GM06990 (cell line): ENCODE measurements at places on chromosomes 7 and 10.

DNA sequence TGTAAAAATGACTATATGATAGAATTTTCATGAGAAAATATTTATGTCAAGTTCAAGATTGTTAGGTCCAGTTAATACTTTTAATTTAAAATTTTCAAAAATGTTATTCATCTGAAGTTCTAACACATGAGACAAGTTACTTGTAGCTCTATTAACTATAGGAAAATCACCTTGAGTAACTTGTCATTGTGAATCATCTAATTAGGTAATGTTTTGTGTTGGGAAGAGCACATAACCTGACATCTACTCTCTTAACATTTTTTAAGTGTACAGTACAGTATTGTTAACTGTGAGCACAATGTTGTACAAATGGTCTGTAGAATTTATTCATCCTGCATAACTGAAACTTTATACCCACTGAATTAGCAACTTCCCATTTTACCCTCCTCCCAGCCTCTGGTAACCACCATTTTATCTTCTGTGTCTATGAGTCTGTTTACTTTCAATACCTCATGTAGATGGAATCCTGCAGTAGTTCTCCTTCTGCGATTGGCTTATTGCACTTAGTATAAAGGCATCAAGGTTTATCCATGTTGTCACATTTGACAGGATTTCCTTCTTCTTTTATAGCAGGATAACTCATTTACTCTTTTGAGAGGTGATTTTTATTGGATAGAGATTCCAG lies 54.6 kb downstream of the ARL4A start:
- no peak for DNase-seq

- DNase-seq = no peak
These were observed 46.1 kb downstream of the SEPTIN7 start for GRCh38 chr7:35846816-35847412.

GRCh38 chr7:27210441-27211083 lies 10.7 kb upstream of the HOXA13 start:
- DNase-seq = no peak

GRCh38 chr7:11302121-11302520 lies 328.4 kb downstream of the PHF14 start:
- DNase-seq = no peak

- DNase-seq = no peak
These were observed 20.2 kb upstream of the FOXK1 start for GRCh38 chr7:4661871-4662270.

DNA sequence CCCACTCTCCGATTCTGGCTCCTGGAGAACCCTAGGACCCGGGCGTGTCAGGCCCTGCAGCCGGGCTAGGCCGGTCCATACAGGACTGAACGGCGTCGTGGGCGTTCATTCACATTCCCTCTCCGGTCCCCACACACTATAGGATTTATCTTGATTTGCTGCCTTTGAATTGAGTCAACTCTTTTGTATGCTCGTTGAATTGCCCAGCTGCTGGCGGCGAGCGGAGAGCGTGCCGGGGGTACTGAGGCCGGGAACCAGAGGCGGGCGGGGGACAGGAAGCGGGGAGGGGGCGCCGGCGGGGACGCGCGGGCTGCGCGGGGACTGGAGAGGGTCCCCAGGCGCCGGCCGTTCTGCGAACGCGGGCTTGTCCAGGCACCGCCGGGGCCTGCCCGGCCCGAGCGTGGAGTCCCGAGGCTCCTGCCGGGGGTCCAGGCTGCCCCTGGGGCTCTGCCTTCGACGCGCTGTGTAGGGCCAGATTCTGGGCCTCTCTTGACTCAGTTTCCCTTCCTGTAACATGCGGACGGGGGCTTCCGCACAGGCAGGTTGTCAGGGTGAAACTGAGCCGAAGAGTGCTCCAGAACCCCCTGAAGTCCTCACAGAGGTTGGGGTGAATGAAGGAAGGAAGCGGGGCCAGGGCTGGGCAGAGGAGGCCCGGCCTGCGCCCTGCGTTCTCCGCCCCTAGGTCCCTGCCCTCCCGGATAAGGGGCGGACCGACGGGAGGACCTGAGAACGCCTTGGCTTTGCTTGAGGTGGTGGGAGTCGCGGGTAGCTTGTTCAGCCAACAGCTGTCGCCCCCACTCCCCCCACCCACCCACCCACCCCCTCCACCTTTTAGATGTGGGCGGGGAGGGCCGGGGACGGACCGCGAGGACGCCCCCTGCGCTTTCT lies 769 bp upstream of the ELFN1 start:
- no peak for DNase-seq

- no peak for DNase-seq
These were observed 139.8 kb upstream of the AOAH start for GRCh38 chr7:36863901-36864701.

DNA sequence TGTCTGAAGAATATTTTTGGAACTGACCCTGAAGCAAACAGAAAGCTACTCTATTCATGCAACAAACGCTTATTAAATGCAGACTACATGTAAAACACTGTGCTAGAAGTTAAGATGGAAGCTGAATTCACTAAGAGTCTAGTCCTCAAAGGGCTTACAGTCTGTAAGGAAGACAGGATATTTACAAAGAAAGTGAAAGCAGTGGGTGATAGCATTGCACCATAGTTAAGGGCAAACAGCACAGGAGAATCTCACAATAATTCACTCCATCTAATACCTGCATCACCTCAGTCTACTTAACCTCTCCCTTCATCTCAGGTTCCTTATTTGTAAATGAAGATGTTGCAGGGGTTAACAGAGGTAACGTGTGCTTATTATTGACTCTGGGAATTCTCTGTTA lies 360.0 kb upstream of the AOAH start:
- no peak for DNase-seq

DNA sequence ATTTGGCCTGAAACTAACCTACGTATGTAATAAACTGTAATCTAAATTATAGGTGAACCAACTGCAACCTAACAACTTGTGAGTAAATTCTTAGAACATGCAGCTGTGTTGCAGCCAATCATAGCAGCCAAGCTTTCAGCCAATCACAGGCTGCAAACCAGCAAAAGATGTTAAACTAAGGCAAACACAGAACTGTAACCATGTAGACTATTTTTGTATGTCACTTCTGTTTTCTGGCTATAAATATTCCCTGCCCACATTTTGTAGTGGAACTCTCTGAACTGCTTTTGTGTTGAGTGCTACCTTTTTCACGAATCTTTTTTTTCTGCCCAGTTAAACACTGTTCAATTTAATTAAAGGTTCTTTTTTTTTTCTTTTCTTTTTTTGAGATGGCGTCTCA lies 28.2 kb upstream of the ZPBP start:
- no peak for DNase-seq

DNA sequence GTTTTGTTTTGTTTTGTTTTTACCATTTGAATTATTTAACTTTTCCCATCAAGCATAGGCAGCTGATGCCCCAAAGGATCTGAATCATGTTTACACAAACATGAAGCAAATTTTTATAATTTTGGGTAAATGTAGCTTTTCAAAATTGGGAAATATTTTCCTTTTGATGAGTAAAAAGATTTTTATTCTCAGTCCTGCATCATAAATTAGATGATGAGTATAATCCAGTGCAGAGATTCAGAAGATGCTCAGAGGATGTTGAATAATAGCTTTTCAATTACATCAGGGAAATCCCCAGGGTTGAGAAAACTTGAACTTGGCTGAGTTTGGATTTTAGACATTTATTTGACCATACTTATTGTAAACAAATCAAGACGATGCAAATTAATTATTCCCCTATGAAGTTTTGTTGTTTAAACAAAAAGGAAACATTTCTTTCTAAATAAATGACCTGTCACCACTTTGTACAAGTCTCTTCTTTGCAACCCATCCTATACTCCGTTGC lies 121.7 kb downstream of the FAM204A start:
- no peak for DNase-seq

GRCh38 chr7:139321071-139321745 lies 19.9 kb upstream of the FMC1 start:
- peak; percentile 13 for DNase-seq

GRCh38 chr10:130810856-130811255 lies 500.7 kb downstream of the TCERG1L start:
- DNase-seq = no peak

- DNase-seq = no peak
These were observed at the start of gene IL2RA for GRCh38 chr10:6062101-6062771. Gene IL2RA, minus strand, starts transcription at chr10:6062367. Its CDS starts 216 bp downstream, at chr10:6062151.

GRCh38 chr7:114048386-114049235 lies 129.8 kb upstream of the PPP1R3A start:
- no peak for DNase-seq

DNA sequence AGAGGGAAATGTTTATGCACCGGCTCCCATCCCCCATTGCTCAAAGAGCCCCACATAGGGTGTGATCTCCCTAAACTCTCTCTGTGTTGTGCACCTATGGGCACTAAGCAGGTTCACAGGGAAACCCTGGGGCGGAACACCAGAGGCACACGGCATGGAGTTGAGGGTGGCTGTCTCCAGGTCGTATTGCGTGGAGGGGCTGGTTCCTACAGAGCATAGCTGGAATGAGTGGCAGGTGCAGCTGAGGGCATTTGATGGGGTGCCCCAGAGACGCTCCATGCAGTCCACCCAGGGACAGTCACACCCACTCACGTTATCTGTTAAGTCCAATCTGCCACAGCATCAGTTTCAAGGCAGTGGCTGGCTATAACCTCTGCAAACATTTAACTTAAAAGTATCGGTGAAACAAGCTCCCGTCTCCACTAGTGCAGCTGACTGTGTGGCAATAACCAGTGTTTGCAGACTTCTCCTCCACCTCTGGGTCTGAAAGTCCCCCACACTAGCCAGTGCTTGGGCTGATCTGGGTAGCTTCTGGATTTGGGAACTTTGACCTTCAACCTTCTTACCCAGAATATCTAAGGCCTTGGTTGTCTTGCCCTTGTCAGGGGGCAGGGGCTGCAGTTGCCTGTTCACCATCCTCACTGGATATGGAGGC lies 249.2 kb upstream of the ZNF32 start:
- no peak for DNase-seq

- DNase-seq = no peak
These were observed 22.6 kb upstream of the PDIA4 start for GRCh38 chr7:149050941-149051340.

- DNase-seq = no peak
These were observed 70.9 kb upstream of the MGMT start for GRCh38 chr10:129396021-129396722.

DNA sequence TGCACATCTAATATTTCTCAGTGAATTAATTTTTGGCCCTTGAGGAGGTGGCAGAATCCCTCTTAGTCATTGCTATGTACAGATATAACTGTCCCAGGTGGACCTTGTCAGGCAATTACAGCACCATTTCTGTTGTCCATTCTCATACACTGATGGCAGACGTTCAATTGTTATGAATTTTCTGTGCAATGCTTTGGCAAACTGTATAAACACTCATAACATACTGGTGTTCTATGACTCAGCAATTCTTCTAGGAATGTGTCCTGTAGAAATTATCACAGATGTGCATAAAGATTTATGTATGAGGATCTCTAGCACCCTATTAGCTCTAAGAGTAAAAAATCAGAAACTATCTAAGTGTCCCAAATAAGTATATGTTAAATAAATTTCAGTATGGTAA lies 80.8 kb downstream of the DNAJB9 start:
- no peak for DNase-seq
